ENCODE measurements at places on chromosomes 3 and 15.
A peak's percentile ranks its signal among the peaks of the same experiment; 100 is the strongest.

- no peak for DNase-seq
Observed at GRCh38 chr3:110816008-110816407, 255.6 kb upstream of the NECTIN3 start.

DNA sequence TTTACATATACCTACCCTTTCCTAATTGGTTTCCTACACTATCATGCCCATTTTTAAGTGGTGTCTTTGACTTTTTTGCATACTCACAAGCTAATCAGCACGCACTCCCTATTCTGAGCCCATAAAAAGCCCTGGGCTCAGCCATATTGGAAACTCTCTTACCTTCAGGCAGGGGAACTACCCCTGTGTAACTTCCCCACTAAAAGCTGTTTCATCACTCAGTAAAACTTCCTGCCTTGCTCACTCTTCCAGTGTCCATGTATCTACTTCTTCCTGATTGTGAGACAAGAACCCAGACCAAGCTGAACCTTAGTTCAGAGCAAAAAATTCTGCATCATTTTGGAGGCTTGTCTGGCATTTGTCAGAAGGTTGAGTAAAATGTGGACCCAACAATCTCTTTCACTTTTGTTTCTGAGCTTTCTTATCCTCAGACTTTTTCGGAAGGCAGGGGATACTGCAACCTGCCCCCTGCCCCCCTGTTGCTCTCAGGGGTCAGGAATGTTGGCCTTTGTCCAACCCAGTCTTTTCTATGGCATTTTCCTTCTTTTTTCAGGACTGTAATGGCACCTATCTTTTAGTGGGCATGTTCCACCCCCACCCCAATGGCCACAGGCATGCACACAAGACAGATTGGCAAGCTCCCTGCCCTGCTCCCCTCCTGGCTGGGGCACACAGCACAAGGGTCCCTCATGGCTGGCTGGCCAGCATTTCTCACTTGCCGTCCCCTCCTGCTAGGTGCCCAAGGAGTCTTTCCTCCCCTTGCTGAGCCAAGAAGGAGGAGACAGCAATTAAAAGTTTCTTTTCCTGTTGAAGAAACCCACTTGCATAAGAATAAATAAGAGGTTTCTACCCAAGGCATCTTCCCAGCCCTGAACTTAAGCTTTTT, 26.3 kb upstream of the TMEM45A start:
- no peak for DNase-seq

DNA sequence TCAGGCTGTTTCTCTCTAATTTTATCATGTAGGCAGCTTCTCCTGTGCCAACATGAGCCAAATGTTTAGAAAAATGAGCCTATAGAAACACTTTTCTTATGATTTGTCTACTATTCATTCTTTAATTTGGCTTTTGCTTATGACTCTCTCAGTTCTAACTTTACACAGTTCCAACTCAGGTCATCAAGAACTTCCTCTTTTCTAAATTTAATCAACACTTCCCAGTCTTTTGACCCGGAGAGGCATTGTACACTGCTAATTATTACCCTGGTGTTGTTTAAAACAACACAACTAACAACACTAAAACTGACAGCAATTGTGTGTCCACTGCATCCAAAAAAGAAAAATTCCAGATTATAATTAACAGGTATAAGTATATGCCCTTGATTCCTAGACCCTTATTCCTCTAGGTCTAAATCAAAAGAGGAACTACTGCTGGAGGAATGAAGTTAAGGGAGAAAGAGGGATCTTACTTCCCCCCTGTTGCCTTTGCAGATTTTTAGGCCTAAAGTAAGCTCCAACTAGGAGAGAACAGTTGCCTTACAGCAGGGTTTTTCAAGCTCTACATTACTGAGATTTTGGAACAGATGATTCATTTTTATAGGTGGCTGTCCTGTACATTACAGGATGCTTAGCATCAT, 332.2 kb upstream of the GOLIM4 start:
- DNase-seq = no peak

DNA sequence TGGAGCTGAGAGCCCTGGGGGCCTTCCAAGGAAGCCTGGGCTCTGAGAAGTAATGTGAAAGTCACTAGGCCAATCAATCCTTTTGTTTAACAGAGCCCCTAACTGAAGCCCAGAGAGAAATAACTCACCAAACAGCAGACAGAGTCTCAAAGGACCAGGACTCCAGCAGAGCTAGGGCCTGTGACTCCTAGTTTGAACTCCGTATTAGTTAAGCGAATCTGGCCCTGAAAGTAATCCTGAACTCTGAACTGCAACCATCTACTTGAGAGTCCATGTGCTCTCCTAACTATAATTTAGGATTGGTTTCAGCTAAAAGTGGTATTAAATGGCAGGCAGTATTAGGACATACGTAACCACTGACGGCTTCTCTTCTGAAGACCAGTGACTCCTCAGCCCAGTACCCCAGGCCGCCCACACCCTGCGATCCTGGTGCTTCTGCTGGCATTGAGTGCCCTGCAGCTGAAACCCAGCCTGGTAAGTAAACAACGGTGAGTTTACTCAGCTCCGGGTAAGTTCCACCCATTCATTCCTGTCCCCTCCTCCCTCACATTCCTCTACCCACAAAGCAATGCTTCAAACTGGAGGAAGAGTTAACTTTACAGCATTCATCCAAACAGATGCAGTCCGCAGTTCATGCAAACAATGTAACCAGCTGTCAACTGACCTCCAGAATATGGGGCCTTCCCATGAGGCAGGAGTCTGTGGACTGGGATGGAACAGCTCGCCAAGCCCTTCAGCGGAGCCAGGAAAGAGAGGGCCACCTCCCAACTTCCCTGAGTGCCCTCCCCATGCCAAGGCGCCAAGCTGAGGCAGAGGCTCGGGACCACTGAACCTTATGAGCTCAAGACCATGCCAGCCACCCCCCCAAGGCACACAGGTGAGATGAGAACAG, 7.3 kb downstream of the MYO5C start:
- no peak for DNase-seq

GRCh38 chr3:114299421-114299820, 5.6 kb downstream of the TIGIT start:
- DNase-seq = peak; percentile 67

DNA sequence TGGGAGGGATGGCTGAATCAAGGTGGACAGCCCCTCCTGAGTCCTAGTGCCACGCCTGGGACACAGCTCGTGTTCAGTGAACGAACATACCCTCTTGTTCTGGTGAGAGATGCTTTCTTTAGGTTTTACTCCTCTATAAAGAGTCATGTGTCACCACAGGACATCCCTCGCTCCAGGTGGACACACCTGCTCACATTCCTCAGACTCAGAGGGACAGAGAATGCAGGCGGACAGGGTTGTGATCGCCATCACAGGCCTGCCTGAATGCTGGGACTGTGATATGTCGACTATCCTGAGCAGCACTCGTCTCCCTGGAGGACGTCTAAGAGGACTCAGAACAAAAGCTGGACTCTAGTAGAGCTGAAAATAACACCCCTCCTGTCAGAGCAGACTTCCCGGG, 96.4 kb upstream of the SNRPA1 start:
- DNase-seq = no peak

- DNase-seq = no peak
Observed at GRCh38 chr3:8709801-8710507, 23.6 kb upstream of the CAV3 start.
